ENCODE measurements at places on chromosomes 1 and 21.

GRCh38 chr1:19955534-19956170 is 23.8 kb downstream of the PLA2G2A start:
- no peak for DNase-seq

DNA sequence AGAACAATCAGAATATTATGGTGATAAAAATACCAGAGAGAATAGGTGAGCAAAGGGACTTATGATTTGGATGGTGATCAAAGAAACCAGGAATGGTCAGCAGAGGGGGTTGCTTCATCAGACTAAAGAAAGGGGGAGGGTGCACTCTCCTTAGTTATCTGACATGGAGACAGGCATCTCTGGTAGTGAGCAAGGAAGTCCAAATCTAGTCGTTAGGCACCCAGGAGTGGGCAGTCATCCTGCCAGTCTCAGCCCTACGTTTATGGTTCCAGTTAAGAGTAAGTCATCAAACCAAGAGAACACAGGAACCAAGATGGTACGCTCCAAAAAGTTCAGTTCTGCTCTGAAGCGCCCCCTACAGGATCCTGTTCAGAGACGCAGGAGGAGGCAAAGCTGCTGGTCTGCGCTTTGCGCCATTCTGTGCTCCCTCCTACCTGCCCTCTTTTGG is 28.6 kb downstream of the EBNA1BP2 start:
- no peak for DNase-seq

- DNase-seq = no peak
Measured at GRCh38 chr1:233304489-233305102, 9.1 kb upstream of the PCNX2 start.

GRCh38 chr21:31180256-31181081 is 142.2 kb upstream of the KRTAP19-8 start:
- DNase-seq = no peak

DNA sequence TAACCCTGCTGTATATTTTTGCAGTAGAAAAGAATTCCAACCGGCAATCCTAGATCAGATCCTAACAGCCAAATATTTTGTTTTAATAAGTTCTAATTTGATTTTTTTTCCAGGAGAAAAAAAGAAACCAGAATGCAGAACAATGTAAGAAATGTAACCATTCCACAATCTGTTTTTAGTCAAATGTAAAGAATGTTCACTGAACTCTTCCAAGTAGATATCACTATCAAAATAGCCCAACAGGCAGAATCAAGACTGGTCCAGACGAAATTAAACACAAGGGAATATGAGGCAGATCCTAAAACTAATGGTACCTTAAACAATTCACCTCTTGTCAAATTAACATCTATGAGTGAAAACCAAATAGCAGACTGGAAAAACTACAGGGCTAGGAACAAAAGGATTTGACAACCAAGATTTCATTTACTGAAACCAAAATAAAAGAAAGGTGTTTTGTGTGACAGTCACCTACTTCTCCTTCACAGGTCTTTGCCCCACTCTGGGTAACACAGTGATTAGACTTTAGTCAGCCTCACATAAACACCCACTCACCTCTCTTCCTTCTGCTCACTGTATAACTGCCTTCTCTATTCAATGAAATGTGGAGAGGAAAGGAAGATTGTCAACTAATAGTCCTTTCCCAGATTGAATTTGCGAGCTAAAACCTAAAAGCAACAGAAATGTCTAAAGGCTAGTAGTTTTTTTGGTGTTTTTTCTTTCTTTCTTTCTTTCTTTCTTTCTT is 137.9 kb downstream of the FAF1 start:
- no peak for DNase-seq

DNA sequence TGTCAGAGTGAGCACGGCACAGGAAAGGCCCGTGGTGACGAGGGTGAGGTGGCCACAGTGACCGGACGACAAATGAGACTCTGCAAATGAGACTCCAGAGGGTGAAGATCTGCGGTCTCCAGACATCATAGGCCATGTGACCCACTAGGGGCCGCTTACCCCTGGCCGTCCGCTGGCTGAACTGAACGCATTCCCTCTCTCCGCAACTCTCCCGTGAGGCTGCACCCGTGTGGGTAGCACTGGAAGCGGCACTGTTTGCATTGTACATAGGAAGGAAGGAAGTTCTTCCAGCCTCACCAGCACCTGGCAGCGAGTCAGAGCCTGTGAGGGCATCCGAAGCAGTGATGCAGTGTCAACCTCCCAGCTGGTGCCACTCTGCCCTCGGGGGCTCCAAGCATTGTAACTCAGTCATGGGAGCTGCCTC is 23.6 kb upstream of the SPSB1 start:
- DNase-seq = no peak

DNA sequence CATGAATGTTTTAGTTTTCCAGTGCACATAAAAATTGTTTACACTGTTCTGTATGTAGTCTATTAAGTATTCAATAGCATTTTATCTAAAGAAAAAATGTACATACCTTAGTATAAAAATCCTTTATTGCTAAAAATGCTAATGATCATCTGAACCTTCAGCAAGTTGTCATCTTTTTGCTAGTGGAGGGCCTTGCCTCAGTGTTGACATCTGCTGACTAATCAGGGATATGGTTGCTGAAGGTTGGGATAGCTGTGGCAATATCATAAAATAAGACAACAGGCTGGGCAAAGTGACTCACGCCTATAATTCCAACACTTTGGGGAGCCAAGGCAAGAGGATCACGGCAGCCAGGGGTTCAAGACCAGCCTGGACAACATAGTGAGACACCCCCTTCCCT is 9.0 kb downstream of the DYNLT5 start:
- no peak for DNase-seq

GRCh38 chr1:18972991-18973390 is 16.5 kb upstream of the IFFO2 start:
- no peak for DNase-seq

GRCh38 chr1:225652729-225653462 is at the start of gene ENAH:
Gene ENAH (minus strand): TSS chr1:225653123. CDS start chr1:225652690, 433 bp downstream.
- peak; percentile 40 for DNase-seq

- DNase-seq = no peak
Measured at GRCh38 chr1:67616394-67616985, 68.5 kb upstream of the GADD45A start.

DNA sequence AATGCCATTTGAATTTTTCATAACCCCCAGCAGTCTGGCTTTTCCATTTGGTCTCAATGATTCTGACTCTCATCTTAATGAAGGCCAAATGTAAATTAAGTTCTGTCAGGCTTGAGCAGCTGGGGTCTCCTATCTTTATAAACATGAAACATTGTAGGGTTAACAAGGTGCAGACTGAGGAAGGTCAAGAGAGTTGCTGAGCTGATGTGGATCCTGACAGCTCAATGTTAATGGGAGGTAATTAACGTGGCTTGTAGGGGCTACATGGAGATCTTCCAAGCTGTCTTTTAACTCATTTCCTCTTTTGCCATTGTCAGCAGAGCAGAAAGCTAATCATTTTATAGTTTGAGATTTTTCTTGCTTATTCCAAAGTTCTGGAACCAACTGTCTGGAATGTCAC is 55.2 kb downstream of the FGGY start:
- no peak for DNase-seq
